ENCODE measurements at places on chromosomes 7 and 10. TPM values are rescaled to one million over a fixed set of nuclear protein-coding genes. Genes with fewer than 3 reads are reported as not detected.
A peak's percentile ranks its signal among the peaks of the same experiment; 100 is the strongest.

GRCh38 chr7:1912593-1913465 is 242.8 kb downstream of the ELFN1 start:
- no peak for DNase-seq

DNA sequence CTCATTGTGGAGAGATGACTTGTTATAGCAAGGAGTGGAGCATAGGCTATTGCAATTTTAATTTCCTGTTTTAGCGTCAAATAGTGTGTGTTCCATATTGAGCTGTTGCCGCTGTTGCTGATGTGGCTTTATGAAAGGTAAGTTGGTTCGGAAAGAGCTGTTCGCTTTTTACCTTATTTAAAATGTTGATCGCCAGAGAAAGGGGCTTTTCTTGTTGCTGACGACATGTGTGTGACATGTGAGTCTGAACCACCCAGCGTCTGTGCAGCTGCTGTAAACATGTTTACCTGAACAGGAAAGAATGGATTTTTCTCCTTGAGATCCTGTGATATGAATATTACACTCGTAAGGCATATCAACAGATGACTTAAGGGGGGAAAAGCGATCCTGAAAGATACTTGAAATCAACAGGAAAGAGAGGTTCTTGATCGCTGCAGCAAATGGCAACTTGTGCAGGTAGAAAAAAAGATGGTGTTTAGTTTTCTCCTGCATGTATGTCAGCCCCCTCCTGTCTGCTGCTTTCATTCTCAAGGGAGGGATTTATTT is 2.5 kb downstream of the ZEB1 start:
- DNase-seq: peak; percentile 21

DNA sequence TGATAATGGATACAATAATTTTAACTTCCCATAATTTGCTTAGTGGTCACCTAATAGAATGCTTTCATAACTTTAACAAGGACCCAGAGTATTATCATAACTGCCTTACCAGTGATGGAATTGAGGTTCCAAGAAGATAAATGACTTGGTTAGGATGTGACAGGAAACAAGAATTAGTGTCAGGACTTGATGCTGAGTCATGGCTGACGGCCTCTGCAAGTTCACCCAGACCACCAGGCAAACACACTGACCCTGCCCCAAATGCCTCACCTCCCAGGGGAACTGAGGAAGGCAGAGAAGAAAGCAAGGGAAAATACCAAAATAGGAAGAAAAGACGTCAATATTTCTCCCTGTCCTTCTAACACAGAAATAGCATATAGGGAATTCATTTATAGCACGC is 636.3 kb downstream of the PARD3 start:
- no peak for DNase-seq

GRCh38 chr7:25297278-25297677 is 69.0 kb upstream of the NPVF start:
- no peak for DNase-seq

- DNase-seq: peak; percentile 84
Observed at GRCh38 chr7:105352018-105352612, 36.6 kb downstream of the SRPK2 start.

GRCh38 chr10:110040767-110041478 is 33.1 kb downstream of the ADD3 start:
- DNase-seq: no peak

The FANK1 gene
- 0.25 TPM for total RNA-seq

DNA sequence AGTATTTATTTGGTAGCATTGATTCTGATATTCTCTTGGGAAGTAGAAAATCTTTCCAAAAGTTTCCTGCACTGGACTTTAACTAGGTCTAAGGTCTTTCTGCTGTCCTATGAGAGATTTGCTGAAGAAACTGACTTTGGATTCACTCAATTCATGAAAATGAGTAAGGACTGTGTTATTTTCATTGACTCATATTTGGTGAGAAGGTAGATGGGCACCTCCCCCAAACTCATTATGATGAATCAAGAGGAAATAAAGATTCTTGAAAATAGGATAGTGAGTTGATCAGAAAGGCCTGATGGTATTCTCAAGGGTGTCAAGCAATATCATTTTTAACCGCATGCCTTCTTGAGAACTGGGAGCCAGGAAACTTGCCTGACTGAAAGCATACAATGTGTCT is 110.3 kb downstream of the RNF133 start:
- no peak for DNase-seq

- no peak for DNase-seq
Observed at GRCh38 chr7:28685242-28685643, 272.9 kb downstream of the TRIL start.

The NME8 gene
- total RNA-seq: not detected

The PDE6C gene
- total RNA-seq: not detected

DNA sequence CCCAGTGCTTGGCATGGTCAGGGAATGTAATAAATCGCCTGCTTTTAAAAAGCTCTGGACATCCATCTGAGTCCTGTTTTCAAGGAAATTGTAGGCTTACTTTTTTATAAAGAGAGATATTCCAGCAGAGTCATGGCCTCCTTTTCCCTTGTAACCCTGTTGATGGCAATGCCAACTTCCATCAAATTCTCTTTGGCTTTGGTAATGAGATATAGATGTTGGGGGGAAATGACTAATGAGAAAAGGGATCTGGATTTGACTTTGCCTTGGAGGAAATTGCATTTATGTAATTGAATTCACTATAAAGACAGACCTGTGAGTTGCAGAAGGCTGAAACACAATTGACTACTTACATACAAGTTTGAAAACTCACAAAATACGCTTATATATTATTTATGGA is 347.5 kb downstream of the GPR158 start:
- no peak for DNase-seq

- no peak for DNase-seq
Observed at GRCh38 chr7:2700141-2700850, 12.3 kb downstream of the AMZ1 start.

The ITIH5 gene
- not detected for total RNA-seq
